Effector memory CD8-positive, alpha-beta T cell (primary cell): ENCODE measurements at places on chromosomes 4 and X.

DNA sequence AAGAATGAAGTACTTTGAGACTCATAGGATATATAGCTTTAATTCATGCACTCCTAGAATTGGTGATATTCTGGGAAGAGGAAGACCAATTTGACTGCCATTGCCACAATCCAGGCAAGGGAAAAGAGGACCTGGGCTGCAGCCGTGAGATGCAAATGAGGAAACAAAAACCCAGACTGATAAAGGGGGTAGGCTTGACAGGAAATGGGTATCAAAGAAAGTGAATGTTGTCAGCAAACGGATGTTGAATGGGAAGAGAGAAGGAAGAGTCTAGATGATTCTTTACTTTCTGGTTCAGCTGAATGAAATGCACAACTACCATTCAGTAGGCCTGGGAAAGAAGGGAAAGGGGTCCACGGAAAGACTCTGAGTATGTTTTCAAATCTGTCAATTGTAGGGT, 17.1 kb upstream of the ARHGEF6 start:
- no peak for DNase-seq

- no peak for DNase-seq
Measured at GRCh38 chrX:50111742-50112141, 89.1 kb downstream of the AKAP4 start.

GRCh38 chrX:117063224-117063623, 600.4 kb upstream of the CT83 start:
- no peak for DNase-seq

DNA sequence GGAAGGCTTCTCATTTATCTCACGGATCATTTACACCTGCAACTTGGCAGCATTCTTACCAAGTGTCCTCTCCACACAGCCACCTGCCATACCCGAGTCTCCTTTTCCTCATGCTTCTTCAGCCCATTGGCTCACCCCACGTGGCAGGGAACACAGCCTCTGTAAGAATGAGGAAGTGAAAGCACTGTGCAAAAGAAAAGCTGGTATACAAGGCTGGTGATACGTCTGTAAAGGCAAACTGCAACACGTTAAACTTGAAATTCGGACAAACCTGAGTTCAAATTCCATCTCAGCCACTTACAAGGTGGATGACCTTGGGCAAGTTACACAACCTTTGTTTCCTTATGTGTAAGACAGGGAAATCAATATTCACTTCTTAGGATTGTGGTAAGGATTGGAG, 164.0 kb upstream of the RASGEF1B start:
- DNase-seq, result no peak

GRCh38 chrX:73916931-73917667, 354.1 kb downstream of the CHIC1 start:
- no peak for DNase-seq
